Right atrium auricular region (tissue), 2 donors: ENCODE measurements at places on chromosomes 12 and 14. TPM values are rescaled to one million over a fixed set of nuclear protein-coding genes. Genes with fewer than 3 reads are reported as not detected.

Gene ETFBKMT
- 4.2 TPM for total RNA-seq

- no peak overlapping the region for H3K4me3 ChIP-seq
- H3K36me3 ChIP-seq = peaks cover 18% of the 10 kb centered on the region
- no peak for DNase-seq
Measured at GRCh38 chr14:90894241-90894640, 78.0 kb upstream of the TTC7B start.

GRCh38 chr14:53380867-53381225 is 227.7 kb upstream of the DDHD1 start:
- no peak overlapping the region for H3K4me3 ChIP-seq
- no peaks in the 10 kb centered on the region for H3K36me3 ChIP-seq
- no peak for DNase-seq
- H3K4me1 ChIP-seq = no peaks in the 10 kb centered on the region

GRCh38 chr12:4422985-4423384 is 22.6 kb downstream of the FGF6 start:
- H3K4me1 ChIP-seq = no peaks in the 10 kb centered on the region
- no peaks in the 10 kb centered on the region for H3K36me3 ChIP-seq
- no peak for DNase-seq
- H3K27ac ChIP-seq = no peak overlapping the region

- no peak for DNase-seq
- H3K4me3 ChIP-seq = no peak overlapping the region
- no peaks in the 10 kb centered on the region for H3K36me3 ChIP-seq
- H3K27me3 ChIP-seq = no peaks in the 10 kb centered on the region
- peaks cover 80% of the 10 kb centered on the region for H3K4me1 ChIP-seq
- no peak overlapping the region for H3K27ac ChIP-seq
Measured at GRCh38 chr12:124758266-124759220, 105.1 kb downstream of the SCARB1 start.

DNA sequence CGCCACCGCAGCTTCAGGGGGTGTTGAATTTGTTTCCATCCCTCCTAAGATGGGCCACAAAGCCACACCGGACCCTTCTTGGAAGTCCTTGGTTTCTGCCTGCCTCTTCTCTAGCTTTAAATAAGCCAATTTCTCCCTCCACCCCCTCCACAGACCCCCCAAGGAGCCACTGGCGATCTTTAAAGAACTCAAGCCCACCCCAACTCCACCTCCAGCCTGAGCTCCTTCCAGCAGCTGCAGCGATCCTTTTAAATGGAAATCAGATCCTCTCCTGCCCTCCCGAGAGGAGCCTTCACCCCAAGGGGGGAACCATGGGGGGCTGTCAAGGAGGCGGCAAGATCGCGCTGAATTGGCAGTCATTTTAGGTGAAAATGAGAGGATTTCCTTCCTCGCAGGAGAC is 133.1 kb downstream of the NCOR2 start:
- no peak overlapping the region for H3K4me3 ChIP-seq
- H3K4me1 ChIP-seq = peaks cover 34% of the 10 kb centered on the region
- peaks cover 18% of the 10 kb centered on the region for H3K36me3 ChIP-seq
- DNase-seq = no peak
- H3K27ac ChIP-seq = no peak overlapping the region

Gene HOXC4
- not detected for total RNA-seq

GRCh38 chr12:52473768-52474167 is at the start of gene KRT6C:
KRT6C (minus strand) TSS chr12:52473805; CDS start chr12:52473737, 68 bp downstream.
- H3K36me3 ChIP-seq = no peaks in the 10 kb centered on the region
- DNase-seq = no peak
- no peaks in the 10 kb centered on the region for H3K27me3 ChIP-seq
- H3K4me3 ChIP-seq = no peak within 1 kb of the TSS
- H3K27ac ChIP-seq = no peak within 1 kb of the TSS

Gene EIF2B1
- total RNA-seq = 60.0 TPM

GRCh38 chr12:116104167-116104767 is 173.2 kb downstream of the MED13L start:
- H3K27ac ChIP-seq = no peak overlapping the region
- H3K4me1 ChIP-seq = no peaks in the 10 kb centered on the region
- H3K27me3 ChIP-seq = no peaks in the 10 kb centered on the region
- DNase-seq = no peak

Gene EID3
- total RNA-seq = 3.3 TPM

Gene WNT1
- not detected for total RNA-seq

Gene ANO4
- total RNA-seq = 0.47 TPM

DNA sequence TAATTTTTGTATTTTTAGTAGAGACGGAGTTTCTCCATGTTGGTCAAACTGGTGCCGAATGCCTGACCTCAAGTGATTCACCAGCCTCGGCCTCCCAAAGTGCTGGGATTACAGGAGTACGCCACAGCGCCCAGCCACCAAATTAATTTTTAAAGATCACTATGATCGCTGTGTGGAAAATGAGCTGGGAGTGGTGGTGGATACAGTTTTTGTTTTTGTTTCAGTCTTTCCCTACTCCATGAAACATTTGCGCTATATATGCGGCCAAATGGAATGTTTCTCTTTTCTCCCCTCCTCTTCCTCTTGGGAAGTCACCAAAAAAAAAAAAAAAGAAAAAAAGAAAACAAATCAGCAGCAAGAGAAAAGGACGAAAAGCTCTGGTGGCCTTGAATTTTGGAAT is 20.8 kb upstream of the P2RX4 start:
- no peaks in the 10 kb centered on the region for H3K36me3 ChIP-seq
- H3K4me3 ChIP-seq = no peak overlapping the region
- no peak for DNase-seq
- H3K27me3 ChIP-seq = no peaks in the 10 kb centered on the region
- no peak overlapping the region for H3K27ac ChIP-seq
